ENCODE measurements at places on chromosomes 6 and 20. TPM values are rescaled to one million over a fixed set of nuclear protein-coding genes. Genes with fewer than 3 reads are reported as not detected.

Gene MYLK4
- 2.6 TPM for total RNA-seq

Gene BPIFB4
- total RNA-seq, result not detected

Gene VGLL2
- 0.26 TPM for total RNA-seq

Gene IL20RA
- total RNA-seq, result 1.0 TPM

Gene GUCA1A
- total RNA-seq, result not detected

Gene BFSP1
- 0.68 TPM for total RNA-seq

Gene DCDC2
- total RNA-seq, result not detected

Gene RAMACL
- total RNA-seq, result 1.6 TPM

Gene HLA-DRA
- total RNA-seq, result 94.5 TPM

Gene ZBTB12
- total RNA-seq, result 2.5 TPM

Gene DZANK1
- 0.92 TPM for total RNA-seq

Data from left cardiac atrium (tissue), 4 donors.